Left hindlimb (tissue), 1 donor: ENCODE measurements at places on chromosomes 7 and 10.

GRCh38 chr7:93165447-93165846 lies 17.3 kb upstream of the SAMD9L start:
- DNase-seq, result no peak

DNA sequence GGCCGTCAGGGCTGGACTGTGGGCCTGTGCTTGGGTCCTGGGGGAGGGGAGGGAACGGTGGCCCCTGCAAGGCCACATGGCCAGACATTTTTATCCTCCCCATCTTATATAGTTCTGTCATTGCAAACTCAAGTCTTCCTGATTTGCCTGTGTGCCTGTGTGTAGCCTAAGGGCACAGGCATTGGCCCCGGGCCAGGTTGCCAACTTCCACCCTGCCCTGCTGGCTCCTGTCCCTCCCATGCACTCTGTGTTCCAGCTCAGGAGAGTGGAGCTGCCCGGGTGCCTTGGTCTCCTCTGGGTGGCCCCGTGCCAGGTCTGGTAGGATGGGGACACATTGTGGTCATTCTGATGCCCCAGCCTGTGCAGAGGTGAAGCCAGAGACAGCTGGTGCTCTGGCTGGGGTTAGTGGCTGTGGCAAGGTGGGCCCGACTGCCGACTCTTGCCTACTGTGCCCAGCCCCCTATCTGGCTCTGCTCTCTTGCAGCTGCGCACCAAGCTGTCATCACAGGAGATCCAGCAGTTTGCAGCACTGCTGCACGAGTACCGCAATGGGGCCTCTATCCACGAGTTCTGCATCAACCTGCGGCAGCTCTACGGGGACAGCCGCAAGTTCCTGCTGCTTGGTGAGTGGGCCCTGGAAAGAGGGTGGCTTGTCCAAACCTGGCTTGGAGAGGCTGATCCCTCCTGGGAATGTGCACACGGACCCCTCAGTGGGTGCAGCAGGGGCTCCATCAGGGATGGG lies 14.8 kb downstream of the NACAD start:
- no peak for DNase-seq

GRCh38 chr10:24324651-24325050 lies 115.7 kb downstream of the KIAA1217 start:
- DNase-seq, result no peak

- no peak for DNase-seq
Measured at GRCh38 chr7:44077681-44078091, 4.6 kb downstream of the POLM start.

GRCh38 chr10:14660831-14661230 lies 113.9 kb downstream of the FAM107B start:
- no peak for DNase-seq

DNA sequence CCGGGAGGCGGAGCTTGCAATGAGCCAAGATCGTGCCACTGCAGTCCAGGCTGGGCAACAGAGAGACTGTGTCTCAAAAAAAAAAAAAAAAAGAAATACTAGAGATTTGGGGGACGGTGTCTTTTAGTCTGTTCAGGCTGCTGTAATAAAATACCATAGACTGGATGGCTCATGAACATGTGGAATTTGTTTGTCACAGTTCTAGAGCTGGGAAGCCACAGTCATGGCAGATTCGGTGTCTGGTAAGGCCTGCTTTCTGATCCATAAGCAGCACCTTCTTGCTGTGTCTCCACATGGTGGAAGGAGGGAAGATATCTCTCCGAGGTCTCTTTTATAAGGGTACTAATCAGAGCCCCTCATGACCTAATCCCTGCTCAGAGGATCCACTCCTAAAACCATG lies 102.7 kb upstream of the MKLN1 start:
- DNase-seq, result no peak

DNA sequence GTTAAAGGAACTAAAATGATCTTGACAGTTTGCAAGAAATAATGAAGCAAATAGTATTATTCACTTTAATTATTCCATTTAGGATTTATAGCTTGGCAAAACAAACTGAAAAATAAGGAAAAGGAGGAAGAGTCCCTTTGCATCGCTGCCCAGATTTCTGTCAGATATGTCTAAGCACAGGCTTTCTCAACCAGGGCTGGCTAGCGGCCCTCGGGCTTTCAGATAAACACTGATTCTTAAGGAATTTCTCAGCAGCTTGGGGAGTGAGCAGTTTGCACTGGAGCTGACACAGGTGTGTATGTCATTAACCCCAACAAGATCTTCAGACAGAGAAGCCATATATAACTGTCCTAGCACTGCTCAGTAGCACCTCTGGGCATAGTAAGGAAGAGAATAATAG lies 47.9 kb upstream of the SEMA3D start:
- DNase-seq, result no peak

DNA sequence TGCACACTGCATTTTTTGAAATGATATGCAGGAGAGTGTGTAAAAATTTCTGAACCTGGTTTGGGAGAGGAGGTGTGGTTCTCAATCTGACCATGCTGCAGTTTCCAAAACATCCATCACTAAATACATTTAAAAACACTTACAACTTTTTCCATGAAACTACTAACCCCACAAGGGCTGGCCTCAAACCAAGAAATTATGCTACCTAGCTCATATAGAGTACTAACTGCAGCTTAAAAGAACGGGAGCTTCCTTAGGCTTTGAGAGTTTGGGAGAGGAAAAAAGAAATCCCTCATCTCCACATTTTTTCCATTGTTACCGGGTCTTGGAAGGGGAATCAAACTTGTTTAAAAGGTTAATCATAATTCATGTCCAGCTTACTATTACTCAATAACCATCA lies 214.2 kb downstream of the GLI3 start:
- no peak for DNase-seq

DNA sequence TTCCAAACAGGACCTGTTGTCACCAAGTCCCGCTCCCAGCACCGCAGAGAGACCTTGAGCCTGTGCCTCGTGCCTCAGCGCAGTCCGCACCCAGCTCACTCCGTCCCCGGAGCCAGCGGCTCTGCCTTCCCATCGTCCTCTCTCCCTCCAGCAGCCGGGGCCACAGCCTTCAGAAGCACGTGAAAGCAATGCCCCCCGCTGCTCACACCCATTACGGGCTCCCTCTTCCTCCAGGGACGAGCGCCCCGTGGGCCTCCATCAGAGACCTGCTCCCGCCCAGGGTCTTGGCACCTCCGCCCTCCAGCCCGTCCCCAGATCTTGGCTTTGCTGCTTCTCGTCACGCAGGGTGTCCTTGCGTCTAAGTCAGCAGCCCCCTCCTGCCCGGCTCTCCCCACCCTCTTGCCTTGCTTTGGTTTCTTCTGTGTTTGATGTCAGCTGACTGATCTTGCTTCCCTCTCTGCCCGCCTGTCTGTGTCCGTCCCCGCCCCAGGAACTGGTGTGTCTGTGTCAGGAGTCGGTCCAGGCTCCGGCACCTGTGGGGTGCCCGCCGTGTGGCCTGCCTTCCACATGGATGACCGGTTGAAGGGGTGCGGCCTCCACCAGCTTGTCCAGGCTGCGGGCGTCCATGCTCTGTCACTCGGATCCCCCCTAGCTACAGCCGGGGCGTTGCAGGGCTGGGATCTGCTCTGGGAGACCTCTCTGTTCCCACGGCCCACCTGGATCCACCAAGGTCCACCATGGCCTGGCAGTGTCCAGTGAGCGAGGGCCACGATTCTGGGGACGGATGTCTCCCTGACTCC lies 61.9 kb downstream of the FOXL3 start:
- no peak for DNase-seq

DNA sequence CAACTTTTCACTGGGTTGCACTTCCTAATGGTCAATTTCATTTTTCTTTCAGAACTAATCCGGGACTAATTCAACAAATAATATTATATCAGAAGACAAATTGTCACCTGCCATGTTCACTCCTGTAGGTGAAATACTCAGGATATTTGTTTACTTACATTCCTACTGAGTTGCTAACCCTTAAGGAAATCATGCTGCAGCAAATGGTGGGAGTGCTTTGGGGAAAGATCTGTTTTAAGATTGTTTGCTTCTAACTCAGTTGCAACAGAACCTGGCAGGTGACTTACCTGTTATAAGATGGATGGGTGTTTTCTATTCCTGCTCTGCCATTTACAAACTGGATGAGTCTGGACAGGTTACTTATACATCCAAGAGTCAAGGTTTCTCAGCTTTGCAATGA lies 81.8 kb downstream of the ZNF248 start:
- no peak for DNase-seq

DNA sequence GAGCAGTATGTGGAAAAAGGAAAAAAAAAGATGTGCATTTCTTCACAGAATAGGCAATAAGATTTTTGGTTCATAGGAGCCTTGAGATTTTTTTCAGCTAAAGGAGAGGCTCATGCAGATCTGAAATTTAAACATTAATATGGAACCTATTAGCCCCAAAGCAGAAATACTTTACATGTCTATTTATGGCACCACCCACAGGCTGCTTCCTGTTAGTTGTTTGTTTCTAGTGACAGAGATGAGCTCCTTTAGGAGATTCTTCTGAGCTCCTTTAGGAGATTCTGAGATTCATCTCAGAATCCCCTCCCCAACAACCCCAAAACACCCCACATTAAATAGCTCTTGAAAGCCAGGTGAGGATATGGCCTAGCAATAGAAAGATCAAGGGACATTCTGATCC lies 27.9 kb upstream of the HPS1 start:
- no peak for DNase-seq

GRCh38 chr10:83917537-83918506 lies 221.5 kb upstream of the GHITM start:
- no peak for DNase-seq

DNA sequence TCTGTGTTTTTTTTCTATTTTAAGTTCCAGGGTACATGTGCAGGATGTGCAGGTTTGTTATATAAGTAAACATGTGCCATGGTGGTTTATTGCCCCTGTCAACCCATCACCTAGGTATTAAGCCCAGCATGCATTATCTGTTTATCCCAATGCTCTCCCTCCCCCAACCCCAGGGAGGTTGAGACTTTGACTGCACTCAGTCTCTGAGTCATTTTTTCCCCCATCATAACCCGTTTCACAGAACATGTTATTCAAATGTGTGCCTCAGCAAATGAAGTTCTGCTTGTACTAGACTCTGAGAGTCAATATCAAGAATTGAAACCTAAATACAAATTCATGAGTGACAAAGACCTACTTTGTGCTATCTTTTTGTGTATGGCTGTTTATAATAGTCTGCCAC lies 70.0 kb upstream of the CYP26C1 start:
- no peak for DNase-seq

- DNase-seq, result no peak
Measured at GRCh38 chr10:53315709-53316108, 543.1 kb upstream of the MBL2 start.

DNA sequence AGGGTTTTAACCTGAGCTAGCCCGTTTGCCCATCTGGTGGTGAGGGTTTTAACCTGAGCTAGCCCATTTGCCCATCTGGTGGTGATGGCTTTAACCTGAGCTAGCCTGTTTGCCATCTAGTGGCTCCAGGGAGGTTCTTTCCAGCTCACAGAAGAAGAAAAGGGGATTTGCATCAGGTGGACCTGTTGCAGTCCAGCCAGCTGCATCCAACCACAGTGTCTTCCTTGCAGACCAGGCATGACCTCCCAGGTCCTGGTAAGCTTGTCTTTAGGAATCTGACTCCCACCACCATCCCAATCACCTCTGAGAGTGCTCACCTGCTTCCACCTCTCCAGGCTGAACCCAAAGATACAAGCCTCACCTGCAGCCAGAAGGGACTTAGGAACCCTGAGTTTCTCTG lies 62.4 kb upstream of the EMX2 start:
- no peak for DNase-seq

- no peak for DNase-seq
Measured at GRCh38 chr7:124201768-124202349, 169.0 kb upstream of the TMEM229A start.

GRCh38 chr10:71534568-71535194 lies 138.0 kb downstream of the CDH23 start:
- DNase-seq, result no peak

GRCh38 chr7:63925626-63926460 lies 72.8 kb upstream of the ZNF722 start:
- no peak for DNase-seq

- DNase-seq, result peak; percentile 39
Measured at GRCh38 chr10:52466464-52466863, 152.4 kb downstream of the DKK1 start.

- peak; percentile 8 for DNase-seq
Measured at GRCh38 chr7:947391-948210, 6.9 kb downstream of the ADAP1 start.

DNA sequence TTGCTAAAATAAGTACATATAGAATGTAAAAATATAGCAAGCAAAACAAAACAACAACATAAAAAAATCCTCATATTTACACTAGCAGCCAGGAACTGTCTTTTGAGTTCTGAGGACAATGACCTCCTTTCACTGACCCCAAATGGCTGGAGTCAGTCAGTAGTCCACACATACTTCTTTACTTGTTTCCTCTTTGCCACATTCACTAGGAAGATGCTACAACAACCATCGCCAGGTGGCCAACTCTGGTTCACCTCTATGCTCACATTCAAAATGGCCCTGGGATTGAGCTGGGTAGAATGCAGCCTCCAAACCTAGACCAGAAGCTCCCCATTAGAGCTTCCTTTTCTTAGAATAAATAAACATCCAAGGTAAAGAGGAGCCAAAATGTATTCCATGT lies 356.2 kb downstream of the PLXNA4 start:
- no peak for DNase-seq

DNA sequence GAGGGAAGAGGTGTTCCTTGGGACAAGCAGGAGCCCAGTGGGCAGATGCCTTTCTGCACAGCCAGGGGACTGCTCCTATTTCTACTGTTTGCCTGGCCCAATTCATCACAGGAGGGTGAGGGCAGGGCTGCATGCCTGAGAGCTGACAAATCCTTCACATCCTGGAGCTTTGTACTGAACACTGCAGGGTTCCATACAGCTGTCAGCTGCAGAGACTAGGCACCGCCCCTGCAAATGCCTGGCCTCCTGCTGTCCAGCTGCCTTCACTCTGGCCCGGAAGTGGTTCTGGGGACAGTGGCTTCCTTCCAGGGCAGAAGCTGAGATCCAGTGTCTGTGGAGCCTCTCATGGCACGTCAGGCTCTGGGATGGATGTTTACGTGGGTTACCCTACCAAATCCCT lies 470.7 kb downstream of the DNAJB6 start:
- DNase-seq, result no peak

DNA sequence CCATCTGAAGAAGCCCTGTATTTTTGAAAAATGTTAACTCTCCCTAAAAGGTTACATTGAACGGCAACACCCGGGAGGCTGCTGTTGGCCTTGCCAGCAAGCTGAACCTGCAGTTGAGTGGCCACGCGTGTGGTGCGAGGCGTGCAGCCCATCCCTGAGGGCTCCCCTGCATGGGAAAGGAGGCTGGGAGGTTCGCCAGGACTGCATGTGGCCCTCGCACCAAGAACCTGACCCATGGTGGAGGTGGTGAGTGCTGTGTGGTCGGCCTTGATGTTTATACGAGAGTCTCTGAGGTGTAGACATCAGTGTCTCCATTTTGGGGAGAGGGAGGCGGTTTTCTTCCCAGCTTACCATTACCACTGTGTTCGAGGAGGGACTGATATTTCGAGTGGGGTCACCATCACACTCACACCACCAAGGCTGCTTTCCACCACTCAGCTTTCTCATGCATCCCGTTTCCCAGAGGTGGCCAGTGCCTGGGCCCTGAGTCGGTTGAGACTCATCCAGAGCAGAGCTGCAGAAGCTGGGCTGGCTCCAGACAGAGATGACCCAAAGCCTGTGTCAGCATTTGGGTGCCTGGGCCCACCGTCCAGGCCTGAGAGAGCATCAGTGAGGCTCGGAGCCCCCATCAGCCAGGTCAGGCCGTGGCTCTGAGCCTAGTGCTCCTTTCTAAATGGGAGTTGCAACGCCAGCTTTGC lies 222.6 kb downstream of the EBF3 start:
- DNase-seq, result no peak
